Natural killer cell treated with Interleukin-12 subunit alpha and Interleukin-12 subunit beta and Interleukin-15 and Interleukin-18, amount 100 ng/mL, for 72 hours (primary cell): ENCODE measurements at places on chromosomes 5 and 9.

DNA sequence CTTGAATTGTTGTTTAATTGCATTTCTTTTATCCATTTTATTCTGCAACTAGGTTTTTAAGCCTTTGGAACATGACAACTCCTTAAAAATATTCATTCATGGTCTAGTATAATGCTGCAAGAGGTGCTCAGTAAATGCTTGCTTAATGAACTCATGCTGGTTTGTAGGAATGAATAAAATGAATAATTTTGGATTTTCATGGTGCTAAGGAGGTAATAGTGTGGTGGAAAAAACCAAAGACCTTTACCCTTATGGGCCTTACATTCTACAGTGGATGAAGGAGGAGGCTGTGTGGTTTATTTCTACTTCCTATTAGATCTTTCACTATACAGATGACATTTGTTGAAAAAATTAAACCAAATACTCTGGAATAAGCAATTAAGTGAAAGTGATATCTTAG lies 43.4 kb downstream of the LRRTM2 start:
- DNase-seq: no peak
- H3K36me3 ChIP-seq: peaks cover 5% of the 10 kb centered on the region
- no peak overlapping the region for H3K27ac ChIP-seq
- no peaks in the 10 kb centered on the region for H3K27me3 ChIP-seq
- no peak overlapping the region for H3K4me3 ChIP-seq
- peaks cover 12% of the 10 kb centered on the region for H3K4me1 ChIP-seq

GRCh38 chr5:175285261-175285660 lies 158.7 kb downstream of the DRD1 start:
- no peak for DNase-seq
- no peaks in the 10 kb centered on the region for H3K36me3 ChIP-seq
- H3K4me3 ChIP-seq: no peak overlapping the region
- no peak overlapping the region for H3K27ac ChIP-seq
- no peaks in the 10 kb centered on the region for H3K4me1 ChIP-seq

GRCh38 chr5:40738502-40738901 lies 17.3 kb downstream of the TTC33 start:
- no peak overlapping the region for H3K27ac ChIP-seq
- no peaks in the 10 kb centered on the region for H3K27me3 ChIP-seq
- DNase-seq: no peak
- H3K4me1 ChIP-seq: peaks cover 25% of the 10 kb centered on the region

- peaks cover 5% of the 10 kb centered on the region for H3K36me3 ChIP-seq
- H3K4me3 ChIP-seq: no peak overlapping the region
- H3K27ac ChIP-seq: no peak overlapping the region
- peaks cover 28% of the 10 kb centered on the region for H3K4me1 ChIP-seq
Observed at GRCh38 chr9:131997779-131998178, 81.9 kb downstream of the MED27 start.
